GM23248 (cell line): ENCODE measurements at places on chromosomes 12 and 14. TPM values are rescaled to one million over a fixed set of nuclear protein-coding genes. Genes with fewer than 3 reads are reported as not detected.

KHNYN gene
- polyA plus RNA-seq: 14.4 and 15.3 TPM in 2 replicates

CLEC14A gene
- polyA plus RNA-seq: 0.10 TPM in 1 of 2 replicates, not detected in the other

DNA sequence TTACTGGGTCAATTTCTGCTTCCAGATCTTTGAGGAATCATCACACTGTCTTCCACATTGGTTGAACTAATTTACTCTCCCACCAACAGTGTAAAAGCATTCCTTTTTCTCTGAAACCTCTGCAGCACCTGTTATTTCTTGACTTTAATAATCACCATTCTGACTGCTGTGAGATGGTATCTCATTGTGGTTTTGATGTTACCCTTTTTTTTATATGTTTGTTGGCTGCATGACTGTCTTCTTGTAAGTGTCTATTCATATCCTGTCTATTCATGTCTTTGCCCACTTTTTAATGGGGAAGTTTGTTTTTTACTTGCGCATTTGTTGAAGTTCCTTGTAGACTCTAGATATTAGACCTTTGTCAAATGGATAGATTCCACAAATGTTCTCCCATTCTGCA lies 324.9 kb downstream of the NAV3 start:
- DNase-seq: no peak

DNA sequence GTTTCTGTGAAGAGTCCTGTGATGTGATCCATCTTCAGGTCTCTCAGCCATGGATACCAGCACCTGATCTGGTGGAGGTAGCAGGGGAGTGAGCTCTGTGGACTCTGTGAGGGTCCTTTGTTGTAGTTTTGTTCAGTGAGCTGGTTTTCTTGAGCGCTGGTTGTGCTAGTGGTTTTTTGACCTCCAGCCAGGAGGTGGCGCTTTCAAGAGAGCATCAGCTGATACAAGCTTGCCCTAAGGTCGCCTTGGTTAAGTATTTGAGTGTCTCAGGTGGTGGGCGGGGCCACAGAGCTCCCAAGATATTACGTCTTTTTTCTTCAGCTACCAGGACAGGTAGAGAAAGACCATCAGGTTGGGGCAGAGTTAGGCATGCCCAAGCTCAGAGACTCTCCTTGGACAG lies 139.7 kb downstream of the TTLL5 start:
- no peak for DNase-seq

DNA sequence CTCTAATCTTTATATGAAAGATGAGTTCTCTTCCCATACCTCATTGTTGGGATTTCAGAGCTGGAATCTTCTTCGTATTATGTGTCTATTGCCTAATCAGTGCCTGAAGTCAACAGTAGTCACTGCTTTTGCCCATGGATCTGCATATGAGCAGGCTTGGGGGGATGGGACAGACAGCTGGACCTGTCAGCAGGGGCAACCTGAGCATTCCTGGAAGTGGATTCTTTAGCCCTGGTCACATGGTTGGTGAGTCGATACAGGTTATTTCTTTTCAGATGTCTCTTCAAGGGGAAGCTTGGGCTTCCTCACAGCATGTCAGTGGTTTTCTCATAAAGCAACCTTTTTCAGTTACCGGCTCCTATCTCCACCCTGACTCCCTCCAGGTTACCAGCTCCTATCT lies 97.3 kb upstream of the RBM19 start:
- no peak for DNase-seq
